ENCODE measurements at places on chromosomes 5 and 9. TPM values are rescaled to one million over a fixed set of nuclear protein-coding genes. Genes with fewer than 3 reads are reported as not detected.

DNA sequence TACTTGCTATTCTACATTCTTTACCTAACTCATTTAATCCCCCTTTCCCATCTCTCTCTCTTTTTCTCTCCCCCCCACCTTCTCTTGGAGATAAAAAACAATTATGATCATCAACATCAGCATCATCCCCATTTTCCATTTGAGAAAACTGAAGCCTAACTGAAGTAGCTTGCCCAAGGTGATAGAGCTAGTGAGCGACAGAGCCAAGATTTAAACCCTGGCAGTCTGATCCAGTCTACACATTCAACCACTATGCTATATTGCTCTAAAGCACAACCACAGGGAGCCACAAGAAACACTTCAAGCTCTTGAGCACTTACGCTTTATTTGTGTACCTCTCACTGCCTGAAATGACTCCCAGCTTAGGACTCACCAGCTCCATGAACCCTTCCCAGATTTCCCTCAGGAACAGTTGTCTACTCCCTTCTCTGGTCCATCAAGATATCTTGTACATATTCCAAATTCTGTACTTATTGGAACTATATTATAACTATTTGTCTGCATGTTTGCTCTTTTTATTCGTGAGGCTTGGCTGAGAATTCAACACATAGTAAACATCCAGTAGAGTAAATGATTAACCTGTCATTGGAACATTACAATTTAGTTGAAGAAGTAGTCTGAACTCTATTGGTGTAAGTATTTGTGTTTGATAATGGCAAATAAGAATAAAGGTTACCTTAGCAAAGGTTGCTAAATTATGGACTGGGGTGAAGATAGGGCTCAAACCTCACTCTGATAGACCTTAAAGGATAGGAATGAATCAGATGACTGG is 164.8 kb downstream of the EFNA5 start:
- H3K4me3 ChIP-seq = no peak overlapping the region
- H3K27me3 ChIP-seq = no peaks in the 10 kb centered on the region
- peaks cover 3% of the 10 kb centered on the region for H3K36me3 ChIP-seq
- H3K27ac ChIP-seq = no peak overlapping the region

- no peak overlapping the region for H3K4me3 ChIP-seq
- H3K27ac ChIP-seq = no peak overlapping the region
- no peaks in the 10 kb centered on the region for H3K36me3 ChIP-seq
- peaks cover 13% of the 10 kb centered on the region for H3K27me3 ChIP-seq
These were observed 1.6 kb upstream of the CFAP90 start for GRCh38 chr5:7852542-7852941.

DNA sequence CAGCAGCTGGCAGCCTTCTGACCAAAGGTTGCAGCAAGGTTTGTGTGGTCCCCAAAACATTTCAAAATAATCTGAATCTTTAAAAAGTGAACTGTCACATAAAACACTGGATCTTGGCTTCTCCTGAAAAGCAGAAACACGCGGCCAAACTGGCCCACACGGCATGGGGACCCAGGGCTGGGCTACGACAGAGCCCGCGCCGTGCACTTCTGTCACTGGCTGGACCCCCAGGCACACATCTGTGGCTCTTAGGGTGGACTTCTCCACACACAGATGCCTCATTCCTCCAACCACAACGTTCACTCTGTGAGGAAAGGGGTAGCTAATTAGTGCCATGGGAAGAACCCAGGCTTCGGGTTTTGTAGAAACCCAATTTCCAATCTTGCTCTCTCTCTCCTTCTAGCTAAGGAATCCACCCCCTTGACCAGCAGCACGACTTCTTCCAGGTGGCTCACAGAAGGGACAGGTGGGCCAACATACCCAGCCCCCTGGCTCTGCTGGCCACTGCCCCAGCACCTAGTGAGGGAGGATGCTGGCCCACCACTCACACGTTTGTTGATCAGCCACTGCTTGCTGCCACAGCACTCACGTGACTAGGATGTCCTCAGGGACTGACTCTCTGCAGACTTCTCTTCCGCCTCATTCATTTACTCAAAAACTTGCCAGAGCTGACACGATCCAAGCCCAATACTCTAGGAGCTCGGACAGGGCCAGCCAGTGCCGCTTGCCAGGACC is 17.9 kb downstream of the LMAN2 start:
- no peak for DNase-seq
- H3K4me1 ChIP-seq = no peaks in the 10 kb centered on the region
- H3K36me3 ChIP-seq = peaks cover 47% of the 10 kb centered on the region
- H3K27me3 ChIP-seq = no peaks in the 10 kb centered on the region
- H3K27ac ChIP-seq = no peak overlapping the region
- H3K4me3 ChIP-seq = no peak overlapping the region

DNA sequence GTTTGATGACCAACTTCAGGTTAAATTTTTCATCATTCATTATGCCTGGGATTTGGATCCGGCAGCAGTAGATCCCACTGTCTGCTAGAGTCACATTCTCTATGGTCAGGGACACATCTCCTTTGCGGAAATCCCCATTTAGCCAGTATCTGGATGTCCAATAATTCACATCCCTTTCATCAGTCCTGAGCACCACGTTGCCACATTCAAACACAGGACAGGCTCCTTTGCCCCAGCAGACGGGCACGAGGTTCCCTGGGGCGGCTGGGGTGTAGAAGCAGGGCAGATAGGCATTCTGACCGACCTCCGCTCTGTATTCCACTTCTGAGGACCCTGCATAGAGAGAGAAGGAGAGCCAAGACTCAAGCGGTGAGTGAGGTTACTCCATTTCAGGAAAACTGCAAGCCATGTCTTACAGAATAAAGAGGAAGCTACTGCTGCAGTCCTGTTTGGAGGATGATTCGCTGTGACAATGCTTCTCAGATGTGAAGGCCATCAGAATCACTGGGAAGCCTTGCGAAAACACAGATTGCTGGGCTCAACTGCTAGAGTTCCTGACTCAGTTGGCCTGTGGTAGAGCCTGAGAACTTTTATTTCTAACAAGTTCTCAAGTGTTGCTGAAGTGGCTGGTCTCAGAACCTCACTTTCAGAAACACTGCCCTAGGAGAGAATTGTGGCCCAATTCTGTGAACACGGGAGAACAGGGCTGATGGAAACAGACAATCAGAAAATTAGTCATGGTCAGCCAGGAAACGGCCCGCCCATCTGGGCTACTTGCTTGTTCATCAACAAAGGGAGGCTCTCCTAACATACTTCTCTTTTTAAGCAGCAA is 2.0 kb downstream of the HAVCR2 start:
- no peak overlapping the region for H3K4me3 ChIP-seq
- H3K27ac ChIP-seq = no peak overlapping the region
- H3K4me1 ChIP-seq = no peaks in the 10 kb centered on the region

DNA sequence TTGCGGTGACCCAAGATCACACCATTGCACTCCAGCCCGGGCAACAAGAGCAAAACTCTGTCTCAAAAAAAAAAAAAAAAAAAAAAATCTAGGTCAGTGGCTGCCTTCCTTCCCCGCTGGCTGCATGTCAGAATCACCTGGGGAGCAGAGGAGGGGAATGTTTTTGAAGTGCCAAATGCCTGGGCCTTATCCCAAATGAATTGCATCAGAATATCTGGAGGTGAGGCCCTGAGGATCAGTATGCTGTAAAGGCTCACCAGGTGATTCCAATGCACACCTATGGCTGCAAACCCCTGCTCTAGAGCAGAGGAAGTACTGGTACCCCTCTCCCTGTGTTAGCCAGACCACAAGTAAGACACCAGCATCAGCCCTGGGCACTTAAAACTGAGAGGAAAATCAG is 44.7 kb upstream of the GABRP start:
- no peak overlapping the region for H3K4me3 ChIP-seq
- no peaks in the 10 kb centered on the region for H3K4me1 ChIP-seq
- H3K36me3 ChIP-seq = peaks cover 14% of the 10 kb centered on the region
- DNase-seq = peak; percentile 10

The GPR150 gene
- total RNA-seq = 0.16 TPM

The DCANP1 gene
- total RNA-seq = not detected

The SLIT3 gene
- 40.2 TPM for total RNA-seq

The PRLR gene
- total RNA-seq = 0.08 TPM

The PFN3 gene
- not detected for total RNA-seq

The SH2D3C gene
- 19.3 TPM for total RNA-seq

All from osteocyte (in vitro differentiated cells).